Adrenal gland (tissue), 19 donors: ENCODE measurements at places on chromosomes 1 and 21.
A peak's percentile ranks its signal among the peaks of the same experiment; 100 is the strongest.

- H3K27ac ChIP-seq, result no peak overlapping the region
- no peak overlapping the region for H3K4me3 ChIP-seq
- no peak for DNase-seq
- no peaks in the 10 kb centered on the region for H3K36me3 ChIP-seq
- no peaks in the 10 kb centered on the region for H3K27me3 ChIP-seq
- no peaks in the 10 kb centered on the region for H3K4me1 ChIP-seq
These were observed 239.7 kb upstream of the PLD5 start for GRCh38 chr1:242764161-242764560.

DNA sequence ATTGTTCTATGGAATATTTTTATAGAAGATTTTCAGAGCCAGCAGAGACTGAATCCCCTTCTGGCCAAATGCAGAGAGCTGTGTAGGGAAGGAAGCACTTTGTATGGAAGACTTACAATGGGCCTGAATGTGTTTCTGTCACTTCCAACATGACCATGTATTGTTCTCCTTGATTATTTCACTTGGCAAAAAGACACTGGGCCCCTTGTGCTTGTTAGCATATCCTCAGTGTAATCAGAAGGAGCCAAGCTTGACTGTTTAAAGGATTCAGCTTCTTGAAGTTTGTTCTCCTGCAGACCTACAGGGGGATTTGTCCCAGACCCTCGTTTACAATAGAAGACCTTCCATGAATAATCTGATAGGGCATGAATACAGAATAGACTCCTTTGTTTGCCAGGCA lies 48.1 kb upstream of the UBE2U start:
- no peaks in the 10 kb centered on the region for H3K36me3 ChIP-seq
- no peaks in the 10 kb centered on the region for H3K27me3 ChIP-seq
- H3K4me3 ChIP-seq, result no peak overlapping the region
- no peak for DNase-seq
- no peak overlapping the region for H3K27ac ChIP-seq

GRCh38 chr1:24311741-24312140 lies 7.4 kb upstream of the GRHL3 start:
- H3K27me3 ChIP-seq, result peaks cover 1% of the 10 kb centered on the region
- H3K4me3 ChIP-seq, result no peak overlapping the region
- no peaks in the 10 kb centered on the region for H3K36me3 ChIP-seq
- H3K4me1 ChIP-seq, result no peaks in the 10 kb centered on the region

GRCh38 chr21:41662761-41663160 lies 104.1 kb downstream of the RIPK4 start:
- H3K4me3 ChIP-seq, result no peak overlapping the region
- H3K36me3 ChIP-seq, result no peaks in the 10 kb centered on the region
- no peak for DNase-seq
- H3K27me3 ChIP-seq, result peaks cover 4% of the 10 kb centered on the region
- H3K27ac ChIP-seq, result no peak overlapping the region
- H3K4me1 ChIP-seq, result no peaks in the 10 kb centered on the region

GRCh38 chr1:242854466-242854865 lies 330.0 kb upstream of the PLD5 start:
- no peaks in the 10 kb centered on the region for H3K36me3 ChIP-seq
- H3K27ac ChIP-seq, result no peak overlapping the region
- H3K27me3 ChIP-seq, result no peaks in the 10 kb centered on the region
- no peak overlapping the region for H3K4me3 ChIP-seq
- no peak for DNase-seq

GRCh38 chr1:211519602-211520001 lies 27.6 kb upstream of the RD3 start:
- DNase-seq, result no peak
- H3K4me3 ChIP-seq, result no peak overlapping the region
- H3K27me3 ChIP-seq, result no peaks in the 10 kb centered on the region

- no peaks in the 10 kb centered on the region for H3K36me3 ChIP-seq
- H3K4me3 ChIP-seq, result no peak overlapping the region
- DNase-seq, result peak; percentile 64
- H3K27me3 ChIP-seq, result no peaks in the 10 kb centered on the region
- H3K4me1 ChIP-seq, result no peaks in the 10 kb centered on the region
- H3K27ac ChIP-seq, result no peak overlapping the region
These were observed 21.8 kb downstream of the COA7 start for GRCh38 chr1:52676249-52676903.

GRCh38 chr1:44839576-44839975 lies 3.5 kb downstream of the PTCH2 start:
- peaks cover 22% of the 10 kb centered on the region for H3K4me1 ChIP-seq
- H3K4me3 ChIP-seq, result no peak overlapping the region
- H3K36me3 ChIP-seq, result no peaks in the 10 kb centered on the region
- no peak overlapping the region for H3K27ac ChIP-seq

DNA sequence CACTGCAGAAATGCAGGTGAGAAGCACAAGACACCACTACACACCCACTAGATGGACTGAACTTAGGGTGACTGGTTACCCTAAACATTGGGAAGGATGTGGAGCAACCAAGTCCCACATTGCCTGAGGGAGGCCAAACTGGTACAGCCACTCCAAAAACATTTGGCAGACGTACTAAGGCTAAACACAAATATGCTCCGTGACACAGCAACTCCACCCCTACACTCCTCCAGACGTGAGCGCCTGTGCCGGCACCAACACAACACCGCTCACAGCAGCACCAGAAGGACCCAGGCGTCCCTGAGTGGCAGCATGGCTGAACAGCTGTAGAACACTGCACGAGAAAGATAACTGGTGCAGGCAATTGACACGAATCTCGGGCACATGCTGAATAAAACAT lies 14.7 kb downstream of the PTTG1IP start:
- H3K27ac ChIP-seq, result no peak overlapping the region
- H3K27me3 ChIP-seq, result no peaks in the 10 kb centered on the region
- peaks cover 72% of the 10 kb centered on the region for H3K36me3 ChIP-seq
- H3K4me3 ChIP-seq, result no peak overlapping the region
- no peak for DNase-seq
